ENCODE measurements at places on chromosomes 1 and 21.

DNA sequence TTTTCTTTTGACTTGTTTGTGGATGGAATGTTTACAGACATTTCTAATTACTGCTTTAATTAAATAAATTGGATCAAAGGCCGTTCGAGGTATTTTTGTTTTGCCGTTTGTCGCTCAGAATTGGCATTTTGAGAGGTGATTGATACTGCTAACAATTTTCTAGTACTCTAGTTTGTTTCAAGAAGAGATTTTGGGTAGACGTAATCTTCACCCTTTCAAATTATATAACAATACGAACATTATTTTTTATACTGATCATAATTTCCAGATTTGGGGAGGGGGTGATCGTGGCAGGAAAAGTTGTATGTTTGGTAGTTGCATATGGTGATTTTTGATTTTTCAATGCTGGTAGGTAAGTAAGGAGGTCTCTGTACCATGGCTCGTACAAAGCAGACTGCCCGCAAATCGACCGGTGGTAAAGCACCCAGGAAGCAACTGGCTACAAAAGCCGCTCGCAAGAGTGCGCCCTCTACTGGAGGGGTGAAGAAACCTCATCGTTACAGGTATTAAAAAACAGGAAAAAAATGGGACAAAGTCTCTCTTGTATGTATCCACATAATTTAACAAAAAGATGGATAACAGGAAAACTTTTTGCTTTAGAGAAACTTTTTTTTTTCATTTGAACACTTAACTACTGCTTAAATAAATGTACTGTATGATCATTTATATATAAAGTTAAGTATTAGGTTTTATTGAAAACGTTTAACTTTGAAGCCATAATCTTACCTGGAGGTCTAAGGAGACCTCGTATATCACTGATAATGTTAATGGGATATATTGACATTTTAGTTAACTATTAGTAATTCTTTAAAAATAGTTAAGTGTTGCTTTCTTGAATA lies 1.7 kb downstream of the H3-3A start:
- no peak for DNase-seq

GRCh38 chr1:185808631-185809030 lies 74.4 kb downstream of the HMCN1 start:
- no peak for DNase-seq

- DNase-seq: no peak
Observed at GRCh38 chr1:77832901-77833300, 53.5 kb downstream of the MIGA1 start.

GRCh38 chr21:21028275-21028820 lies 30.1 kb downstream of the NCAM2 start:
- no peak for DNase-seq

DNA sequence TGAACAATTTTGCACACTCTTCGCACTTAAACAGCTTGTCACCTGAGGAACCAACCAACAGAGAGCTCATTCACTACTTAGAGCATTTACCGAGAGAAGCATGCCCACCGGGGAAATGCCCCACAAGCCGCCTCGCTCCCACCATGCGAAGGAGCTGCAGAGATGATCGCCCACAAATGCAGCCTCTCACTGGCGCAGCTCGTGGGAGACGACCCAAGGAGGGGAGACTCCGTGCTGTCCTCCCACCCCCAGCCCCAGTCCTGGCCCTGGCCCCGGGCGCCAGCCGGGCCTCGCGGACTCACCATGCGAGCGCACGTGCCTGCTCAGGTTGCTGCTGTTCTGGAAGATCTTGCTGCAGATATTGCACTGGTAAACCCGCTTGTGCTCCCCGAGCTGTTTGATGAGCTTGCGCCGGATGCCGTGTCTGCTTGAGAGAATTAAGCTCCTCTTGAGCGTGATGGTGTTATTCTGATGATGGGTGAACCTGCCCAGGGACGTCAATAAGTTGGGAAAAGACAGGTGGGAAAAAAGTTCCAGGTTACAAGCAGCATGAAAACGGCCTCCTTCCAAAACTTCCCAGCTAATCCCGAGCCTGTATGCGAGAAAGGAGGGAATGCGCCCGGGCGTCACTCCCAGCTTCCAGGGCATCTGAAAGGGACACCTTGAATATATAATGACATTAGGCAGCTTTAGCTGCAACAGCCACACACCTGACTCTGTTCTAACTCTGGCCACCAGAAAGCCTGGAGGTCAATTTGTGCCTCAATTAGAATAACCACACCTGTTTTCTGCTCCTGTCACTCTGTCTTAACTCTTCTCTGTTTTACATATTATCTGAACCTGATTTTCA lies 42.8 kb downstream of the PRDM15 start:
- DNase-seq: no peak

DNA sequence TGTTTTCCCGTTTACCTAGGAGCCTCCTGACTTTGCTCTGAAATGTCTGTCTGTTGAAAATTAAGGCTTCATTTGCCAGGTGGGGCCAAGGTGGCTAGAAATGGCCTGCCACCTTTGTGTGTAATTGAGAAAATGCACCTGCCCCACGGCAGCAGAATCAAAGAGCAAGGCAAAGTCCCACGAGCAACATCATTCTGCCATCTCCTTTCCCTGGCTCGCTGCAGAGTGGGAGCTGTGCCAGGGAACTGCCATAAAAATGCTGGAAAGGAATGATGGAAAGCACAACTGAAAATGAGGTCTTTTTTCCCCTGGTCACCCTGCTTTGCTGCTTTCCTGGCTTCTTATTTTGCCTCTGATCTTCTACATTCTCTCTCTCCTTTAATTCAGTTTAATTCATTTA lies 5.5 kb upstream of the OLFML2B start:
- DNase-seq: no peak

DNA sequence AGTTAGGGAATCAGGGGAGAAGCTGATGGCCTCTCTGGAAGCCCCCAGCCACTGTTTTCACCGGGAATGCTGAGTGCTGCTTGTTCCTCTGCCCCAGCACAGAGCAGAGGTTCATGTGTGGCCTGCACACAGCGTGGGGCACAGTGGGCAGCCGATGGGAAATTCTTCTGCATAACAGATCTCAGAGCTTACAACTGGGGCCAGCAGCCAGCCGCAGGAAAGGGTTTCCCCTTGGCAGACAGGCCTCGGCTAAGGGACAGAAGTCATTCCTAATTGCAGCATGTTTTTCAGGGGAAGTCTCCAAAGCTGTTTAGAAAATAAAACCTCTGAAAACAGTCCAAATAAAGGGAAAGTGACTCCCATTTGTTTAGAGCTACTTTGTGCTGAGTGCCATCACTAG lies 22.6 kb downstream of the HMGB4 start:
- no peak for DNase-seq

GRCh38 chr1:94115900-94116436 lies 5.0 kb downstream of the ABCA4 start:
- DNase-seq: no peak

DNA sequence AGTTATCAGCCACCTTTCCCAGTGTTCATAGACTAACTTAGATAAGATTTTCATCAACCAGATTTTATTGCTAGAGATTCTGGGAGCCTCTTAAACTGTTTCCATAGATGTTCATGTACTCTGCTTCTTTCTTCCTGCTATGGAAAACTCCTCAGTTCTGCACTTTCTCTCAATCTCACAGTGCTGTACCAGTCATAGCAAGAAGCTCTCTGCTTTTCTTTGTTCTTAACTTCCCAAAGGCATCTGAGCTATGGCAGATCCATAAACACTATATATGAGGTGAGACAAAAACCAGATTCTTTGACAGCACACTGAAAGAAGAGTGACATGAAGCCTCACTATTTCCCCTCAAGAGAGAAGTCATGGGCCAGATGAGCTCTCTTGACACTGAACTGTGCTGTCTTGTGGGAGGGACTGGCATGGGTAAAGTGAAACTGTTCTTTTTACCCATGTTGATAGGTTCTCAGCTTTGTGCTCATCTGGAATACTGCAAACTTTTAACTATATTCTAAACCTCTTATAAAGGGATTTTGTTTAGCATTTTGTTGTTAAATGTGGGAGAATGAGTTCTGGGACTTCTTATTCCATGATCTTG lies 64.2 kb upstream of the LYPLAL1 start:
- DNase-seq: no peak

GRCh38 chr1:18064534-18064933 lies 43.1 kb upstream of the IGSF21 start:
- DNase-seq: no peak

DNA sequence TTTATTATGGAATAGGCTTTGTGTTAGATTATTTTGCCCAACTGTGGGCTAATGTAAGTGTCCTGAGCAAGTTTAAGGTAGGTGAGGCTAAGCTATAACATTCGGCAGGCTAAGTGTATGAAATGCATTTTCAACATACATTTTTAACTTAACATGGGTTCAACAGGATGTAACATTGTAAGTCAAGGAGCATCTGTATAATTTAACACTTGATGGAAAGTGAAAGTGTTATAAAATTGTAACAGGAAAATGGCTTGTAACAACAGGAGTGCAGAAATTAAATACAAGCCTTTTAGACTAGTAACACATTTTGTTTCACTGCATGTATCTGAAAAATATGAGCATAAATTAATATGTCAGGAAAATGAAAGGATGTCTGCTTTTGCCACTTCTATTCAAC lies 42.3 kb downstream of the B3GALNT2 start:
- DNase-seq: no peak

- no peak for DNase-seq
Observed at GRCh38 chr1:30652152-30652841, 71.1 kb downstream of the MATN1 start.

- DNase-seq: no peak
Observed at GRCh38 chr1:172779491-172779890, 120.6 kb downstream of the FASLG start.

- no peak for DNase-seq
Observed at GRCh38 chr1:11952455-11953109, 18.1 kb downstream of the PLOD1 start.

- no peak for DNase-seq
Observed at GRCh38 chr1:6167391-6168303, 12.5 kb downstream of the CHD5 start.

DNA sequence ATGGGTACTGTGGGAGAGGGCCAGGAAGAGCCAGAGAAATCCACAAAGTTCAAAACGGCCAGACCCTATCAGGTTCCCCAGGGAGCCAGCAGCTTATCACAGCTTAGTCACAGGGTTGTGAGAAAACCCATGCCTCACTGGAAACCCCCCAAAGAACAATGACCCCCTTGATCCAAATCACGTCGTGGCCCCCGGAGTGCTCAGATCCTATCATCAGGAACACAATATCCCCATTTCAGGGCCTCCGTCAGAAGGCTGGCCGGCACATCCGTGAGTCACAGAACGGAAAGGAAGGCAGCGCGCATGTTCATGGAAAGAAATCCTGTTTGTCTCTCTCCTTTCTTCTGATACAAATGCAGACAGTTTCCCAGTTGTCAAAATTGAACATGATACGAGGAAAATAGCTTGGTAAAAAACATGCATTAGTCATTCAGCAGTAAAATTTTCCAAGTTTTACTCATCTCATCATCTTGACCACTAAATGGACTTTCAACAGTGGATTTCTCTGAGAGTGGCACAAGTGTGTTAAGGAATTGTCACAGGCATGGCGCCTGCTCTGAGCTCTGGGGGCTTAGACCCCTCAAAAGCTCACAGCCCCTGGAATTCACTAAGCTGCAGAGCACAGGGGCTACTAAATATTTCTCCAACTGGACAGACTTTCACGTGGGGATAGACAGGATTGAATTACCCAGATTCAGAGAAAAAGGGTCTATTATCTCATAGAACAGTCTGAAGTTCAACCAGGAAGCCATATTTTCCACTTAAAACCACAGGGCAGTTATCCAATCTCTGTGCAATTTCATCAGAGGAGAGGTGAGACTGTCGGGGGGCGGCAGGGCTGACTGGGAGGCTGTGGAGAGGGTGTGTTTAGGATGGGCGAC lies 124.8 kb downstream of the RIPK4 start:
- DNase-seq: no peak

- DNase-seq: no peak
Observed at GRCh38 chr1:201907621-201908020, 18.9 kb downstream of the SHISA4 start.

DNA sequence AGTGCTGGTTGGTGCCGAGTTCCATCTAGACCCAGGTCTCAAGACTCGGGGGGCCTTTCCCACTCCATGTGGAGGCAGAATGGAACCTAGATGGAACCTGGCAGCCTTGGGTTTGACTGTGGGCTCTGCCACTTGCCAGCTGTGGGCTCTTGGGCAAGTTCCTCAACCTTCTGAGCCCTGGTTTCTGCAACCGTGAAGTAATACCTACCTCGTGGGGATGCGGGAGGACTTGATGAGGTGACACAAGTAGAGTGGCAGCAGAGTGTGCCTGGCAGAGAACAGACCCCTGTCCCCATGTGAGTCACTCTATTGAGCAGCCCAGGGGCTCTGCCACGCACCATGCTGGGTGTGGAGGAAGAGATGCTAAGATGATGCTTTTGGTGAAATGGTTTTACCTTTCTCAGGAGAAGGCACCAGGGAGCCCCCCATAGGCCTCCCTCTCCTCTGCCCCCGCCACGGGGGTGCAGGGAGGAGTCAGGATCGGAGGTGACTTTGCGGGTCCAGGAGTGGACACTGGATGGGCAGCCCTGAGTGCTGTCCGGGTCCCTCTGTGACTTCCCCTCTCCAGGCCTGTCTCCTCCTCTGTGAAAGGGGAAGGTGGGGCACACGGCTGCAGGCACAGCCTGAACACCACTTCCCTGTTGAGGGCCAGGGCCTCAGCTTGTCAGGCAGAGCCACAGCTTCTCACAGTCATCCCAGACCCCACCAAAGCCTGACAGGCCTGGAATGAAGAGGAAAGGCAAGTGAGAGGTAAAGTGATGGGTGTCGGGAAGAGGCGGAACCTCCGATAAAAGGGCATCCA lies 36.7 kb upstream of the EDN2 start:
- no peak for DNase-seq

DNA sequence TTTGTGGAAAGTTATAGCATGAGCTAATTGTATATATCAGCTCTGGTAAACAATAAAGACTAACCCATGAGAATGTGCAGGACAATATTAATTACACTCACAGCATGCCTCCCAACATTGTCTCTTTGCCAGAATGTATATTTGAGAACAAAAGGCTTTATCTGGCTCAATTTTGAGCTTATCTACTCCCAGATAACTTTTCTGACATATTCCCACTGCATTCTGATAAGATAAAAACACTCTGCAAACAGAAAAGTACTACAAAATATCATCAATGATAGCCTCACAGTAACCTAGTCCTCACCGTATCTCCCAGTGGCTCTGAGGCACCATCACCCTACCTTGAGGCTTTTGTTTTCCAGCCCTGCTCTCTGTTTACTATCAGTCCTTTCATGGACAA lies 188.6 kb downstream of the SLC35F3 start:
- no peak for DNase-seq

- no peak for DNase-seq
Observed at GRCh38 chr1:210709701-210710100, 381.0 kb downstream of the HHAT start.
